ENCODE measurements at places on chromosomes 11 and 22.

GRCh38 chr22:17830043-17830961, 56.0 kb upstream of the BID start:
- no peak overlapping the region for H3K4me3 ChIP-seq
- peak; percentile 91 for DNase-seq
- H3K36me3 ChIP-seq: no peaks in the 10 kb centered on the region
- H3K27ac ChIP-seq: peak overlapping the region; percentile 68
- H3K27me3 ChIP-seq: no peaks in the 10 kb centered on the region
- H3K4me1 ChIP-seq: peaks cover 5% of the 10 kb centered on the region

- DNase-seq: no peak
- no peaks in the 10 kb centered on the region for H3K4me1 ChIP-seq
- no peaks in the 10 kb centered on the region for H3K27me3 ChIP-seq
- no peak overlapping the region for H3K27ac ChIP-seq
- no peak overlapping the region for H3K4me3 ChIP-seq
These were observed 243.5 kb upstream of the ANO3 start for GRCh38 chr11:26088391-26088790.

GRCh38 chr11:24738972-24739371, 242.1 kb downstream of the LUZP2 start:
- H3K27me3 ChIP-seq: no peaks in the 10 kb centered on the region
- no peak overlapping the region for H3K27ac ChIP-seq
- no peaks in the 10 kb centered on the region for H3K36me3 ChIP-seq
- H3K4me3 ChIP-seq: no peak overlapping the region
- no peaks in the 10 kb centered on the region for H3K4me1 ChIP-seq
- no peak for DNase-seq

- DNase-seq: no peak
- no peak overlapping the region for H3K4me3 ChIP-seq
- H3K27me3 ChIP-seq: no peaks in the 10 kb centered on the region
- H3K4me1 ChIP-seq: no peaks in the 10 kb centered on the region
These were observed 38.9 kb upstream of the CCDC34 start for GRCh38 chr11:27401833-27402316.

DNA sequence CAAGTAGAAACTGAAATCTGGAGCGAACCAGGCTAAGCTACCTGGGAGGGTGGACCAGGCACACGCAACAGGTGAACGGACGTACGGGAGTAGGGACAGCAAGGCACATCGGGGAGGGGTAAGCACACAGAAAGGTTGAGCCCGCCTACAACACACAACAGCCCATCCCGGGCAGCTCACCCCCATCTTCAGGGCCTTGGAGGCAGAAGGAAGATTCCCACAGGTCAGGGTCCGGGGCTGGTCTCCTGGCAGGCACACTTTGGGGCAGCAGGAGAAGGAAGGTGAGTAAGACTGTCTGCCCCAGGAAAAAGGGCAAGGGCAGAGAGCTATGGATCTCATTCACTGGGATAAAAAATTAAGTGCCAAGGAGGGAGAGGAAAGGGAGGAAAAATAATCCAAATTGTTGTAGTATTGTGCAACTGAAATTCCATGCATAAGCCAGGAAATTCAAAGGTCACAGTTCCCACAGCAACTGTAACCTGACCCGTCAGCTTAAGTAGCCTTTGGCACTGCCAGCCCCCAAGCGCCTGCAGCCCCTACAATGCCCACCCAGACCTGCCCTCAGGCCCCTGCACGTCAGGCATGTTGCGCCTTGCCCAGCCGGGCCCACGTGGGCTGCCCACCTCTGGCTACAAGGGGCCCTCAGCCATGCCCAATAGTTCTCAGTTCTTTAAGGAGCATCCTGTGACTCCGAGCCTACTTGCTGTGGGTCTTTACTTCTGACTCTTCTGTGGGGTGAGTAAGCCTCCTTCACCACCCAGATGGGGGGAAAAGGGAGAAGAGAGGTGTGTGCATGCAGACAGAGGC, 51.8 kb downstream of the MICAL3 start:
- DNase-seq: peak; percentile 43
- no peaks in the 10 kb centered on the region for H3K36me3 ChIP-seq
- H3K27ac ChIP-seq: peak overlapping the region; percentile 70
- no peaks in the 10 kb centered on the region for H3K27me3 ChIP-seq

GRCh38 chr22:37680191-37680851, 4.9 kb downstream of the LGALS1 start:
- H3K4me3 ChIP-seq: no peak overlapping the region
- no peaks in the 10 kb centered on the region for H3K4me1 ChIP-seq
- DNase-seq: no peak
- no peaks in the 10 kb centered on the region for H3K36me3 ChIP-seq

- no peaks in the 10 kb centered on the region for H3K36me3 ChIP-seq
- H3K4me1 ChIP-seq: no peaks in the 10 kb centered on the region
- no peak for DNase-seq
- no peaks in the 10 kb centered on the region for H3K27me3 ChIP-seq
These were observed 224.5 kb downstream of the ADAMTS15 start for GRCh38 chr11:130672911-130673310.

- no peak for DNase-seq
- no peak overlapping the region for H3K4me3 ChIP-seq
- no peaks in the 10 kb centered on the region for H3K4me1 ChIP-seq
- no peak overlapping the region for H3K27ac ChIP-seq
- H3K27me3 ChIP-seq: no peaks in the 10 kb centered on the region
These were observed 510.2 kb downstream of the METTL15 start for GRCh38 chr11:28618416-28618815.

DNA sequence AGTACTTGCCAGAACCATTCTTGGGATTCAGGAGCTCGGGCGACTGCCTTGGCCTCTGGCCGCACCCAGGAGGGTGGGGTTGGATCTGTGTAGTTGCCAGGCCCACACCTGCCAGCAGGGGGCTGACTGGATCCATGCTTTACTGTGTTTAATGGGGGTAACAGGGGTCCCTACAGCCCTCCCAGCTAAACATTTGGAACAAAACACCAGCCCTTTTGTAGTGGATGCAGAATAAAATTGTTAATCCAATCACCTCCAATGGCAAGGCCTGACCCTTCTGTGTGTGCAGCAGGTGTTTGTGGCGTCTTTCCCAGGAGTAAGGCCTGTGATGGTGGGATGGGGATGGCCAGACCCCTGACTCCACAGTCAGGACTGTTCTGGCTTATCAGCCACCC, 22.5 kb downstream of the SUN2 start:
- H3K36me3 ChIP-seq: peaks cover 30% of the 10 kb centered on the region
- no peak overlapping the region for H3K4me3 ChIP-seq

- no peaks in the 10 kb centered on the region for H3K36me3 ChIP-seq
- H3K4me3 ChIP-seq: no peak overlapping the region
- no peak for DNase-seq
- no peaks in the 10 kb centered on the region for H3K4me1 ChIP-seq
- no peaks in the 10 kb centered on the region for H3K27me3 ChIP-seq
These were observed 131.4 kb downstream of the DCDC1 start for GRCh38 chr11:31237819-31238760.

DNA sequence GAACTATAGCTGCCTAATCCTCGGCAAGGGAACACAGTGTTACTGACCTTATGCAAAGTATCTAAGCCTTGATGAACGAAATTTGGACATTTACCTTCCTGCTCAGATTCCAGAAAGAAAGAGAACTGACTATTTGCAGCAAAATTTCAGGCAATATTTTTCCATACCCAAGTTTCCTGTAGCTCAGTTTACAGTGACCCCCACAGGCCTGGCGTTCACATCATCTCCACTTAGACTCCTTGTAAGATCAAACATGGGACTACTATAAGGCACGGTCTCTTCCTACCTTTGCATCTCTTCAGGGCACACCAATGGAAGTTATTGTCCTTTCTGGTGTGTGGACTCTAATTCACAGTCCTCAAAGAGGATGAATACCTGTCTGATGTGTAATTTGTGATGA, 21.1 kb downstream of the MS4A6A start:
- no peak overlapping the region for H3K4me3 ChIP-seq
- no peak for DNase-seq
- H3K36me3 ChIP-seq: no peaks in the 10 kb centered on the region
- no peaks in the 10 kb centered on the region for H3K4me1 ChIP-seq
- no peaks in the 10 kb centered on the region for H3K27me3 ChIP-seq

DNA sequence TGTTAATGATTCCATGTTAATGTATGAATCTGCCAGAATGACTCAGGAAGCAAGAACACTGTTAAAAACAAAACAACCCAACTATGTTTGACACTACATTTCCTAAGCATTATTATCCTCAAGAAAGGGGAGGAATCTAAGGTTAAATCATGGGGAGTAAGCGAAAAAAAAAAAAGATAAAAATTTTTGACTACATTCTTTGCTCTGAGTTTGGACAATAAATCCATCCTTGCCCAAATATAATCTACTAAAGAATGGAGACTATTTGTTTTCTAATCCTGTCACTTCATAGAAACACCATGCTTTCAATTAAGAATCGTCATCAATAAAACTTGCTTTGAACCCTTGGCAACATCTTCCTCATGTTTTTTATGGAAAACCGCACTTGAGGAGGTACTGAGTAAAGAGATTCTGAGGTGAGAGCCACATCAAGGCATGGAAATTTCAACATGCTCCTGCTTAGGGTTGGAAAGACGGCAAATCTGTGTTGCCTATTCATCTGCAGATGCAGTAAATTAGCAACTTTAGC, 9.7 kb downstream of the MAML2 start:
- no peaks in the 10 kb centered on the region for H3K27me3 ChIP-seq
- H3K4me1 ChIP-seq: peaks cover 13% of the 10 kb centered on the region
- H3K4me3 ChIP-seq: no peak overlapping the region
- H3K36me3 ChIP-seq: no peaks in the 10 kb centered on the region

- no peaks in the 10 kb centered on the region for H3K4me1 ChIP-seq
- no peak for DNase-seq
- H3K36me3 ChIP-seq: no peaks in the 10 kb centered on the region
- H3K27me3 ChIP-seq: no peaks in the 10 kb centered on the region
These were observed 71.8 kb upstream of the B3GAT1 start for GRCh38 chr11:134483857-134484256.

DNA sequence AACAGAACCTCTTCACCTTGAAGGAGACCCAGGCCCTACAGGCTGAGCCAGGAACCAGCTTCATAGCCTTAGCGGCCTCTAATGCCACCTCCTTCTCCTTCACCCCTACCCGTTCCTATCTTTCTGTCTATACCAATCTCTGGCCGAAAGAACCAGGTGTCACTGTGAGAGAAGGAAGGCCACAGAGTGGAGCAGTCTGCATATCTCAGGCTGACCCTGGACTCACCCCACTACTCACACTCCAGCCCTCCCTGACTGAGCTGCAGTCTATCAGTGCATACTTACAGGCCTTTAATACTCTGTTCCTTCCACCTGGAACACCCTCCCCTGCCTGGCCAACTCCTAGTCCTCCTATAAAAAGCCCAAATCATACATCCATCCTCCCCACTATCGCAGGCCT, 32.7 kb downstream of the ARAP1 start:
- DNase-seq: no peak
- H3K27me3 ChIP-seq: no peaks in the 10 kb centered on the region
- no peaks in the 10 kb centered on the region for H3K36me3 ChIP-seq
- H3K27ac ChIP-seq: peak overlapping the region; percentile 85

GRCh38 chr22:49765951-49766350, 61.7 kb downstream of the BRD1 start:
- no peaks in the 10 kb centered on the region for H3K27me3 ChIP-seq
- DNase-seq: no peak
- H3K4me3 ChIP-seq: no peak overlapping the region
- no peaks in the 10 kb centered on the region for H3K36me3 ChIP-seq
- H3K27ac ChIP-seq: no peak overlapping the region

DNA sequence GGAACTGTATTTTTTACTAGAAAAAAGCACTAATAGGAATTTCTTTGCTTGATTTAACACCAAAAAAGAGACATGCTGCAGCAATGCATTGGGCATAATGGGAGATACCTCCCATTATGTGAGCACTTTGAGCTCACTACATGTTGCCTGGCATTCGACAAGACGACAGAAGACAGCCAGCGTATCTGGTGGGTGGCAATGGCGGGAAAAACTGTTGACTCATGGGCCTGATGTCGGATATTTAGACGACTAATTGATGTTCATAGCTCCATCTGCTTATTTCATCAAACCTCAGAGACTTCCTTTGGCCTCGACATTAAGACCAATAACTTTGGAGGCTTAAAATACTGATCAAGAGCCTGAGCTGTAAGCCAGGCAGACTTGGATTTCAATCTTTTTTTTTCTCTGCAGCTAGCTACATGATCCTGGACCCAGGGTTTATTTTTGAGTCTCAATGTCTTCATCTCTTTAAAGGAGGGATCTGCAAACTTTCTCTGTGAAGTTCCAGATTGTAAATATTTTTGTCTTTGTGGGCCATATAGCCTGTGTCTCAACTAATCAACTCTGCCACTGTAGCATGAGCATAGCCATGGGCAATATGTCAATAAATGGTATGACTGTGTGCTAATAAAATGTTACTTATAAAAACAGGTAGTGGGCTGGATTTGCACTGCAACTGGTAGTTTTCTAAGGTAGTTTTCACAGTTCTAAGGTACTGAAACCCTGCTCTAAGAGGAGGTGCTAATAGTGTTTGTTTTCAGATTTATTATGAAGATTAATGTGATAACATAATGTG, 375.1 kb downstream of the METTL15 start:
- H3K4me1 ChIP-seq: no peaks in the 10 kb centered on the region
- no peaks in the 10 kb centered on the region for H3K36me3 ChIP-seq
- DNase-seq: no peak

All from breast epithelium (tissue), 4 donors.